HCEC 1CT (cell line): ENCODE measurements at places on chromosomes 6 and 20.

- DNase-seq = no peak
These were observed 35.4 kb downstream of the ZNF133 start for GRCh38 chr20:18323705-18324104.

- peak; percentile 96 for DNase-seq
These were observed 10.0 kb downstream of the SLCO4A1 start for GRCh38 chr20:62652041-62652893.

DNA sequence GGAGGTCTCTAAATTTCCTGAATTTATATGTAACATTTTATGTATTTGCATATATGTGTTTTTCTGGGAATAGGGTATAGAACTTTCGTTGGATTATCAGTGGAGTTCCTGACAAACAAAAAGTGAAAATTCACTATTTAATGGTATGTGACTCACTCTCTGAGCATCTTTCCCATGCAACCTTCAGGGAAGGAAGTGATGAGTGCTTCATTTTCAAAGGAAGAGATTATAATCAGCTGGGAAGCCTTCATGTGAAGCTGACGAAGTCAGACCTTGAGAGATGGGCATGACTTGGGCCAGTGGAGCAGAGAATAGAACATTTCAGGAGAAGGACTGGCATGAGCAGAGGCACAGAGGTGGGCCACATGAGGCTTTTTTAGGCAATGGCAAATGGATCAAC, 72.7 kb downstream of the FAXC start:
- no peak for DNase-seq

GRCh38 chr6:85672623-85673022, 29.9 kb upstream of the SYNCRIP start:
- DNase-seq = no peak

GRCh38 chr6:170231293-170232185, 59.3 kb downstream of the DLL1 start:
- no peak for DNase-seq

DNA sequence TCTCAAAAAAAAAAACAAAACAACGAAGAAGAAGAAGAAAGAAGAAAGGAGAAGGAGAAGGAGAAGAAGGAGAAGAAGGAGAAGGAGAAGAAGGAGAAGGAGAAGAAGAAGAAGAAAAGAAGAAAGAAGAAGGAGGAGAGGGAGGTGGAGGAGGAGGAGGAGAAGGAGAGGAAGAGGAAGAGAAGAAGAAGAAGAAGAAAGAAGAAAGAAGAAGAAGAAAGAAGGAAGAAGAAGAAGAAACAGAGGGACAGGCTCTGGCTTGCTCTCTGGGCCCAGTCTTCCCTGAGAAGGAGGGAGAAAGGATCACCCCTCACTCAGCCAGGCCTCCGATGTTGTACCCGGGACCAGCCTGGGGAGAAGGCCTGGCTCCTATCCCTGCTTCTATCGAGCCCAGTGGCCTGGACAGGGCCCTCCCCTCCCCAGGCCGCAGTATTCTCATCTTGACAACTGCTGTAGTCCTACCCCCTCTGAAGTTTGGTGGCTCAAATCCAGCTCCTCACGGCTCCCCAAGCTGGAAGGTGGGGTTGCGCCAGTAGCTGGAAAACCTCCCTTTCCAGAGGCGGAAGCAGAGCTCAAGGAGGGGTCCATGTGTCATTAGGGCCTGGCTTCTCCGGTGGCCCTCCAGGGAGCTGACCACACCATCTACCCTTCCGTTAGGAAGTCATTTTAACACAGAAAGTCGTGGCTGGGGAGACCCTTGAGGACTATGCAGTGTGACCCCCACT, 18.9 kb downstream of the C6orf132 start:
- no peak for DNase-seq

DNA sequence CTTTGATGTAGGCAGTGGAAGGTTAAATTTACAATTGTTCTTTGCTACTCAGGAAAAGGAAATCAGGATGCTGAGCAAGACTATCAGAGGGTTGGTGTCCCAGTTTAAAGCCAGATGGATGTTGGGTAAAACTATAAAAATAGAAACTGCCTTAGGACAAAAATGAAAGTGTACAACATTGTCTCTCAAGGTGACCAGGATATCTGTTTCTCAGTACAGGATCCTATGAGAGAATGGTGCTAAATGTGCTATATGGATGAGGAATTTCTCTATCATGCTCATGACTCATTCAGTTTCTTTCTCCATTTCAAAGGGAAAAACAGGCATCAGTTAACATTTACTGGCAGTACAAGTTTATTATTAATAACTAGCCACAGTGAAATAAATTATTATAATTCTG, 534.2 kb upstream of the GJE1 start:
- peak; percentile 43 for DNase-seq

DNA sequence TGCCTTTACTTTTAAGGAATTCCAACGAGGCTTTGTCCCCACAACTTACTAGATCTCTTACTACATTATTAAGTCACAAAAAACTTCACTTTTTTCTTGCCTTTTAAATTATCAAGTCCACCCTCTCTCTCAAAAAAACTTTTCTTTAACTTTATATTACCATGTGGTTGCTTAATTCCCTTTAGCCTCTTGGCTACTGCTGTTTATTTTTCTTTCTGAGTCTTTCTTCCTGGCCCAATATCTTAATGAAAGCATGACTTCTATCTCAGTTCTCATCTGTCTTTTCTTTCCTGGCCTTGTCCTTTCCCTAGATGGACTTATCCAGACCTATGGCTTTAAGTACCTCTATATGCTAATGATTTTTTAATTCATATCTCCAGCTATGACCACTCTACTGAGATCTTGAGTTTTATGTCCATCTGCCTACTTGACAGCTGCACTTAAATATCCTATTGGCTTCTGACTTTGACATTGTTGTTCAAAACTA, 710.5 kb downstream of the RFPL4B start:
- no peak for DNase-seq

- DNase-seq = peak; percentile 97
These were observed 135.0 kb upstream of the MAN1A1 start for GRCh38 chr6:119484598-119484997.

DNA sequence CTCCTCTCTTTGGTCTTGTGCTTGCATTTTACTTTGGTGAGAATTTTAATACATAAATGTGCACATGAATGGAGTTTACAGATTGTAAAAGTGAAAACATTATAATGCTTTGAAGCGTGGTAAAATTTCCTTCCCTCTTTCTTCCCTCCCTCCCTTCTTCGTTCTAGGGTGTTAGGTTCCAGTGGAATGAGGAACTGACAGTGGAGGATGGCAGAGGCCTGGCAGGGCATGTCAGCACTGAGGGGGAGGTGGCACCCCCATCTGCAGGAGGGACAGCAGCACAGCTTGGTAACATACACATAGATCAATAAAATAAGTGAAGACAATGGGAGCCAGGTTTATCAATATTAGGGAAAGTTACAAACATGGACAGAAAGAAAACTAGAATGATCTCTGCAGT, 47.5 kb downstream of the RNASET2 start:
- no peak for DNase-seq

DNA sequence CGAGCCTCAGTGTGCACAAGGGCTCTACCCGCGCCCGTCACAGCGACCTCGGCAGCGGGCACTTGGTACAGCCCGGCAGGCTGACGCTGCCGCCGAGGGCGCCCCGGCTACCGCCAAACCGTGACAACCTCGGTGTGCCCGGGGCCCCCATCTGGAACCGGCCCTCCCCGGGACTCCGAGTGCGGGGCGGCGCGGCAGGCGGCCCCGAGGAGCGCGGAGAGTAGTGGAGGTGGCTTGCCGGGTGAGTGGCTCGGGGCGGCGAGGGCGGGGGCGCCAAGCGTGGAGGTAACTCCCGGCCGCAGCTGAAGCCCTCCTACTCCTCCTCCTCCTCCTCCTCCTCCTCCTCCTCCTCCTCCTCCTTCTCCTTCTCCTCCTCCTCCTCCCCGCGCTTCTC, at the start of gene ISM1:
Gene ISM1 (plus strand): TSS at position 371 of the 394 bp plus-strand sequence. CDS start 503 bp downstream, outside the sequence.
- DNase-seq = no peak

DNA sequence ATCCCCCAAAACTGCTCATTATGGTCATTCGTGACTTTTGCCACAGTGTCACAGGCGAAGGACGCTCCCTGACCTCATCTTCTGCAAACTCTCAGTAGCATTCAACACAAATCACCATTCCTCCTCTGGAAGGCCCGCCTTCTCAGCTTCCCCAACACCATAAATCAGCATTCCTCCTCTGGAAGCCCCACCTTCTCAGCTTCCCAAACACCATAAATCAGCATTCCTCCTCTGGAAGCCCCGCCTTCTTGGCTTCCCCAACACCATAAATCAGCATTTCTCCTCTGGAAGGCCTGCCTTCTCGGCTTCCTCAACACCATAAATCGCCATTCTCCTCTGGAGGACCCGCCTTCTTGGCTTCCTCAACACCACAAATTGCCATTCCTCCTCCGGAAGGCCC, 288.0 kb upstream of the AGPAT4 start:
- no peak for DNase-seq

- DNase-seq = no peak
These were observed 109.3 kb downstream of the TRDN start for GRCh38 chr6:123527406-123527805.

- no peak for DNase-seq
These were observed 139.3 kb upstream of the PMEPA1 start for GRCh38 chr20:57849121-57849520.

GRCh38 chr6:156917213-156917612, 140.0 kb downstream of the ARID1B start:
- DNase-seq = no peak

DNA sequence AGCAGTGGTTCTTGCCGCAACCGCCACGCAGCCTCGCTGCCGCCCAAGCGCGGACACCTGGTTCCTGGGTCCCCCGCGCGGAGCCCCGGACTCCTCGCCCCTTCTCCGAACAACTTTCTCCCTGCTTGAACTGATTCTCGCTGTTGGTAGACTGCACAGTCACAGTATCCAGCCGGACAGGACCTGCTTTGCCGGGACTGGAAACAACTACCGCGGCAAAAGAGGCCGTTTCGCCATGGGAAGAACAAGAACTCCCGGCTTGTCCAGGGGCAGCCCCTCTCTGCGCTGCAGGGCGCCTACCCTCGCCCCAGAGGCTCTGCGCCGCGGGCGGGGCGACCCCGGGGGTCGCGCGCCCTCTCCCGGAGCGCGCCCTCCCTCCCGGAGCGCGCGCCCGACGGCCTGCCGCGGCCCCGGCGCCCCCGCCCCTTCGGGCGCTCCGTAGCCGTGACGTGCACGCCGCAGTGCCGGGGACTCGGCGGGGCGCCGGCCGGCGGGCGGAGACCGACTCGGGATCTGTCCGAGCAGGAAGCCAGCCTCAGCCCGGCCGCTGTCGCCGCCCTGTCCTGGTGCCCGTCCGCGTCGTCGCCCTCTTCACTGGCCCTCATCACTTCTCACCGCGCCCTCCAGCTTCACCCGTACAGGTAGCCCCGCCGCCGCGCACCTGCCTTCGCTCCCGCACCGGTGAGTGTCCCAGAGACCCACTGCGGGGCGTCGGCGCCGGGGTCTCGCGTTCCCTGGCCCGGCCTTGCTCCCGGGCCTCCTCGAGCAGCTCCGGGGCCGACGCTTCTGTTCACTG, at the start of gene MYO6:
Gene MYO6 (plus strand): TSS at position 497 of the 796 bp plus-strand sequence. CDS start 68,309 bp downstream, outside the sequence.
- peak; percentile 58 for DNase-seq

GRCh38 chr20:1577906-1578305, 20.4 kb upstream of the SIRPD start:
- DNase-seq = no peak

DNA sequence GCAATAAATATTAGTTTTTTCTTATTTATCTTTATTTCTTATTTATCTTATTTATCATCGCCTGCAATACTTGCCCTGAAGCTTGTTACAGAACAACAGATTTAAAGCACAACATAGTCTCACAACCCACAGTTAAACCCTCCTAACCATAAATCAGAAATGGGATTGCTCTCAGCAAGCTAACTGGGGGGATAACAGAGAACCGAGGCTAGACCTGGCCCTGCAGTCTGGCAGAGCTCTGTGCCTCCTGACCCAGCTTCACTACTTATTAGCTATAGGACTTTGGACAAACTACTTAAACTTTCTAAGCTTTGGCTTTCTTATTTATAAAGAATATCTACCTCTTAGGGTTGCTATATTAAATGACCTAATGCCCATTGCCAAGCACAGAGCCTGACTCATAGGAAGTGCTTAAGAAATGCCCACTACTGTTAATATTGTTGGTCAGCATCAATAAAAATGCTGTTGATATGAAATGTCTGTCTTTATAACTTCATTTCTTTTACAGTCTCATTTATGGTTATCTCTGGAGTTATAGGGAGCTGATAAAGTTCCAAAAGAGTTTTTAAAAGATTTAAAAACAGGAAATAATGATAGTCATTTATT, 87.9 kb upstream of the BEND6 start:
- peak; percentile 68 for DNase-seq

DNA sequence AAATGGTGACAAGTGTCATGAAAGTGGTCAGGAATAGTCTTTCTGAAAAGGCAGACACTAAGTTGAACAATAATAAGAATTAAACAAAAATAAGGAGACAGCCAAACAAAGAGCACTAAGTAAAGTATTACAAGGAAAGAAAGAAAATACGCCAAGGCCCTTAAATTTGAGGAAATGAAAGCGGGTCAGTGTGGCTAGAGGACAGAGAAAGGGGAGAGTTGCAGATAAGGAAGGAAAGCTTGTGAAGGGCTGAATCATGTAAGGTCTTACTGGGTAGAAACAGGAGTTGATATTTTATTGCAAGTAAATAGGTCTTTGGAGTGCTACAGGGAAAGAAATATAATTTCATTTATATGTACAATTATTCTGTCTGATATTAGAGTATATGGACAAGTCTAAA, 732.1 kb downstream of the EPHA7 start:
- no peak for DNase-seq

DNA sequence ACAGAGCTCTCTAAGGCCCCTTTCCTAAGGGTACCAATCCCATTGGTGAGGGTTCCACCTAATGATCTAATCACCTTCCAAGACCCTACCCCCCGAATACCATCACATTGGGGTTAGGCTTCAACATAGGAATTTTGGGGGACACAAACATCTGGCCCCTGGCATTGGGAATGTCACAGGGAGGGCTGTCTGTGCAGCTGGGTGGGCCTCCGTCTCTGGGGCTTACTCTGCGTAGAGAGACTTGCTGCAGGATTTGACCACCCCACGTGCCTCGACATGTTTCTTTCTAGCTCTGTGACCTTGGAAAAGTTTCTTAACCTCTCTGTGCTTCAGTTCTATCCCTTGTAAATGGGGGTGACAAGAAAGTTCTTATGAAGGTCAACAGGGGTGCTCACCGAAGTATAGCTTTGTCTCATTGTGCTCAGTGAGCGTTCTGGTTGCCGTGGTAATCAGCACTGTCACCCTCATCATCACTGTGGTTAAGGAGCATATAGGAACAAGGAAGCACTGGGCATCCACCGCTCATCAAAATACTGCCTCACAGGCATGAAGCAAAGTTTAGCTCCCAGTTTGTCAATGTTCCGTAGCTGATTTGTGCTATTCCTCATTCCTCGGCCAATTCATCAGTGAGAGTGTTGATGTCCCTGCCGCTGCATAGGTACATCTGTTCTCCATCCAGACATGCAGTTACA, 152.8 kb downstream of the SYCP2 start:
- no peak for DNase-seq
